ENCODE measurements at places on chromosomes 13 and 19.

DNA sequence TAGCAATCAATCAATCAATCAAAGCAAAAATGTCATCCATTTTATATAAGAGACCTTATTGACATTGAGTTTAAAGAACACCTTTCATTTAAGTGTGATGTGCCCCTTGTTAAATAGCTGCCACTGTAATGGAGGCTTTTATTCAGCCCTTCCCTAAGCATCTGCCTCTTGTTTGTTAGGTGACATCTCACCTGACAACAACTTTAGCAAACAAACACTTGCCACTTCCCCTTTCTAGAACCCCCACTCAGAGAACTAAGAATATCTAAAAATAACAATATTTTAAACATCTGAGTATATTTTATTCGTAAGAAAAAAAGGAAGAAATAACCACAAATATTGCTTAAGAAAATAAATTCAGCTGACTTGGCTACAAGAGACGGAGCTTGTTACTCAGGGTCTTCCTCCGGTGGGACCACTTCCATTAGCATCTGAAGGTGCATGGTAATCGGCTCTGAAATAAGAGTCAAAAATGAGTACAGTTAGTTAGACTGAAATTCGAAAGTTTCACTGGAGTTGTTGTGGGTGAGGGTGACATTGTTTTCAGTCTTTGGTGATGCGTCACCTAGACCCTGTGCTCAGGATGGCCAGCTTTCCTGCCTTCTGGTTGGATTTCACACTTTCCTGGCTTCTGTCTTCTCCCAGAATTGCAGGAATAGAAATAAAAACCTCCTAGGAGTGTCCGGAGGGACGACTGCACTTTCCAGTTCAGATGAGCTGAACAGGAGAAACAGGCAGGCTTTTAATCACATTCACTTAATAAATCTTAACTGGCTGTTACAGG is 39.1 kb downstream of the SLC7A9 start:
- DNase-seq = no peak

GRCh38 chr13:98575009-98575903 is 1.7 kb downstream of the STK24 start:
- DNase-seq = no peak

DNA sequence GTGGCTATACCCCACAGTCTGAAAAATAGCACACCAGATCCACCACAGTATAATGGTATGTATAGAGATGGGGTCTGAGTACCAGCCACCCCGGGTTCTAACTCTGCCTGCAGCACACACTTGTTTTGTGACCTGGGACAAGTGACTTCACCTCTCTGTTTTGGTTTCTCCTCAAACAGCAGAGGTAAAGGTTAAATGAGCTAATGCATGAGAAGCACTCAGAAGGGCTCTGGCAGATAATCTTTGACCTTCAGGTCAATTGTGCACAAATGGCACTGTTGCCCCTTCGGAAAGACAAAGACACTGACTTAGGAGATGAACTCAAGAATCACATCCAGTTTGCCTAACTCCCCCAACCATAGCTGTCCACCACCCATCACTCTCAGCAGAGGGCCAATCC is 7.7 kb downstream of the ZC3H4 start:
- no peak for DNase-seq

GRCh38 chr13:29581666-29582065 is 13.8 kb downstream of the SLC7A1 start:
- DNase-seq = no peak

GRCh38 chr19:35577918-35578317 is 8.1 kb upstream of the PMIS2 start:
- no peak for DNase-seq

DNA sequence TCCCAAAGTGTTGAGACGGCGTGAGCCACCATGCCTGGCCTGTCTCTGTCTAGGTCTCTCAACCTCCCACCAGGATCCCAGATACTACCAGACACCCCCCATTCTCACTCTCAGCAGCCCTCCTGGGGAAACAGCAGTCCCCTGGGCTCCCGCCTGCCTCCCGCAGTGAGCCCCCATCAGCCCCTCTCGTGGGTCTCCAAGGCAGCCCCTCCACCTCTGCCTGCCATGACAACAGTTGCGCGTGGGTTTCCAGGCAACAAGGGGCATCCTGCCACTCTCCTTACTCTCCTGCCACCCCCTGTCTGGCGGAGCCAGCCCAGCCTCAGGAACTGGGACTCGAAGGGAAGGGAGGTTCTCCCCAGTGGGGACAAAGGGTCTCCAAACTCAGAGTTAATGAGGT is 5.2 kb downstream of the LRRC4B start:
- no peak for DNase-seq

DNA sequence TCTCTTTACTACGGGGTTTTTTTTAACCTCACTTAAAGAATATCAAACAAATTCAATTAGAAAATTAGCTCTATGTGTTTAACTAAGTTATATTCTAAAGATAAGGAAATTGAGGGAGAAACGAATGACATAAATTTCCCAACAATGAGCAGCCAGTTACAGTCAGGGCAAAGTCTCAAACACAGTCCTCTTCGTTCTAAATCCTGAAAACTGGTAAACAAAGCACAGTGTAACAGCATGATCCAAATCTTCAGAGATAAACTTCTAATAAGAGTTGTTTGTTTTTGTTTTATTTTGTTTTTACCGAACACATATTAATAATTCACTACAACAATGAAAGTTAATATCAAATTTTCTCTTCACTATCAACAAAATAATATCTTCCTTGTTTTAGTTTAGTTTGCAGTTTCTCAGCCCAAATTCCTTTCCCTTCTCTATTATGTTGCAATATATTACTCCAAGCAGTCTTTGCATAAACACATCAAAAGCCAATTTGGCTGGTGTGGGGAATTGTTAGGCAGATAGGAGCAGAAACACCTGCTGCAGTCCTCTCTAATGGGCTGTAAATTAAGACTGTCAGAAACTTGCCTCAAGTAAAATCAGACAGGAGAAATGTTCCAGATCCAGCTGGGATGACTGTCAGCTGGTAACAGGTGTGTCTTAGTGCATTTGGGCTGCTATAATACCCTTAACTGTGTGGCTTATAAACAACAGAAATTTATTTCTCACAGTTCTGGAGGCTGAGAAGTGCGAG is 106.5 kb upstream of the SGCG start:
- DNase-seq = no peak

DNA sequence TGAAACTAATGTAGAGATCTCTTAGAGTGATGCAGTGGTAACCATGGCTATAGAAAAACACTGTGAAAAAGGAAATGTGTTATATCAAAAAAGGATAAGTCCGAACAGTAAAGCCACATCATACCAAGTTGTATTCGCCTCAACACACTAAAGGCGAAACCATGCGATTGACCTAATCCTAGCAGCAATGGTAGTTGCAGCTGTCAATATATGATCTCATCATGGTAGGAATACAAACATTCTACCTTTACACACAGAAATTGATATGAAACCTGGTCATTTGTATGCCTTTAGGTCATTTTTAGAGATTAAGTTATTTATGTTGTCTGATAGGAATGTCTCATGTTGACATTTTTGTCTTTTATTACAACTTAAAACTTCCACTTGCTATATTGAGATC is 271.9 kb downstream of the SLITRK6 start:
- no peak for DNase-seq

DNA sequence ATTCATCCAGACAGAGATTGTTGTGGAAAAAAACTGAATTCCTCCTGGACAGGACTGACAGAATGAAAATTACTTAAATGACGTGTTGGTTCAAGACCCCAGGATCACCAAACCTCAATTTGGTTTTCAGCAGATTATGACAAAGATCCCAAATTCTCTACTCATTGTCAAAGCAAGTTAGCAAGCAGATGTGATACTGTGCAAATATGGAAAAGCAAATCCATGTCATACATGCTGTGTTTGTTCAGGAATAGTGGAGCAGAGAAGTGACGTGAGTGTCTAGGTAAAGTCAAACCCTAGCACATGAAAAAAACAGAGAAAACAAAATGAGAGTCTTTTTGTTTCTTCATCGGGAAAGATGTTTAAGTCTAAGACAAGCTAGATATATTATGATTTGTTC is 169.2 kb upstream of the NBEA start:
- DNase-seq = no peak

DNA sequence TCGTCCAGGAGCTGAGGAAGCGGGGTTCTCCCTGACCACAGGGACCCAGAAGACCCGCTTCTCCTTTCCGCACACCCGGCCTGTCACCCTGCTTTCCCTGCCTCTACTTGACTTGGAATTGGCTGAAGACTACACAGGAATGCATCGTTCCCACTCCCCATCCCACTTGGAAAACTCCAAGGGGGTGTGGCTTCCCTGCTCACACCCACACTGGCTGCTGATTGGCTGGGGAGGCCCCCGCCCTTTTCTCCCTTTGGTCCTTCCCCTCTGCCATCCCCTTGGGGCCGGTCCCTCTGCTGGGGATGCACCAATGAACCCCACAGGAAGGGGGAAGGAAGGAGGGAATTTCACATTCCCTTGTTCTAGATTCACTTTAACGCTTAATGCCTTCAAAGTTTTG is 18.9 kb downstream of the VASP start:
- DNase-seq = no peak

- DNase-seq = no peak
Measured at GRCh38 chr19:49555600-49556411, 24.6 kb downstream of the NOSIP start.

DNA sequence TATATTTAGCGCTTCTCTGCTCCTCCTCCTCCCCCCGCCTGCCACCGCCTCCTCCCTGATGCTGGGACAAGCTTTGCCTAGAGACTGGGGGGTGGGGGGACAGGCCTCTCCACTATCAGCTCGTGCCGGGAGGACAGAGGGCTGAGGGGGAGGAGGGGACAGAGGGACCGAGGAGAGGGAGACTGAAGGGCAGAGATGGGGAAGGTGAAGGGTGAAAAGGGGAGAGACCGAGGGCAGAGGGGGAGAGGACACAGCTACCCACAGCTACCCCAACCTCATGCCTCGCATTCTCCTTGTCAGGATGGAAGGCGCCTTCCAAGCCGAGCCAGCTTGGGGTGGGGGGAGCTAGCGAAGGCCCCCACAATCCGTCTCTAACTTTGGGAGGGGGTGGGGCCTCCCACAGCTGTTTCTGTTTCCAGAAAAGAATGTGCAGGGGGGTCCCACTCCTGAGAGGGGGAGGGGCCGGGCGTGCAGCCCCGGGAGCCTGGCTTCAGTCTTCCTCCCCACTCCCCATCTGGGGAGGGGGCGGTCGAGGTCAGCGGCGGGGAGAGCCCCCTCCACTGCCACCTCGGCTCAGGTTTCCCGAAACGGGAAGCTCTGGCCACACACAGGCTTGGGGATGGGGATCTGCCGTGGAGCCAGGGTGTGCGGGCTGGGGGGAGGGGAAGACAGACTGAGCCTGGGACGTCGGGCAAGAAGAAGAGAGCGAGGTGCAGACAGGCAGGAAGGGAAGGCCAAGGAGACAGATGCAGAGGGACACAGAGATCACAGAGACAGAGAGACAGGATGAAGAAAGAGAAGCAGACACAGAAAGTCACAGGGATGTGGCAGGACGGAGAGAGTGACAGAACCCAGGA is 1.6 kb downstream of the DACT3 start:
- DNase-seq = no peak

DNA sequence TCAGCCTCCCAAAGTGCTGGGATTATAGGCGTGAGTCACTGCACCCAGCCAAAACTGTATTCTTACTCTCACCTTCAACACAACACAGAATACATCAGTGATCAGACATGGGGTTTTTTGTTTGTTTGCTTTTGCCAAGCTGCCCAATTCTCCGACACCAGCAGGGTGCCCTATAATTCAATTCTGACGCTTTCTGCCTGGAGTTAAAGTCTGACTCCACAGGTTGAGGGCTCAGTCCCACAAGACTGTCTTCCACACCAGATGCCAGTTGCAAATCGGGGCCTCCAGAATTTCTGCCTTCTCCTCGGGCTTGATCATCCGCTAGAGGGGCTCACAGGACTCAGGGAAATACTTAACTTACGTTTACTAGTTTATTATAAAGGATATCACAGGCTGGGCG is 22.1 kb downstream of the FBN3 start:
- no peak for DNase-seq

- no peak for DNase-seq
Measured at GRCh38 chr13:97548138-97548537, 114.2 kb downstream of the RAP2A start.

DNA sequence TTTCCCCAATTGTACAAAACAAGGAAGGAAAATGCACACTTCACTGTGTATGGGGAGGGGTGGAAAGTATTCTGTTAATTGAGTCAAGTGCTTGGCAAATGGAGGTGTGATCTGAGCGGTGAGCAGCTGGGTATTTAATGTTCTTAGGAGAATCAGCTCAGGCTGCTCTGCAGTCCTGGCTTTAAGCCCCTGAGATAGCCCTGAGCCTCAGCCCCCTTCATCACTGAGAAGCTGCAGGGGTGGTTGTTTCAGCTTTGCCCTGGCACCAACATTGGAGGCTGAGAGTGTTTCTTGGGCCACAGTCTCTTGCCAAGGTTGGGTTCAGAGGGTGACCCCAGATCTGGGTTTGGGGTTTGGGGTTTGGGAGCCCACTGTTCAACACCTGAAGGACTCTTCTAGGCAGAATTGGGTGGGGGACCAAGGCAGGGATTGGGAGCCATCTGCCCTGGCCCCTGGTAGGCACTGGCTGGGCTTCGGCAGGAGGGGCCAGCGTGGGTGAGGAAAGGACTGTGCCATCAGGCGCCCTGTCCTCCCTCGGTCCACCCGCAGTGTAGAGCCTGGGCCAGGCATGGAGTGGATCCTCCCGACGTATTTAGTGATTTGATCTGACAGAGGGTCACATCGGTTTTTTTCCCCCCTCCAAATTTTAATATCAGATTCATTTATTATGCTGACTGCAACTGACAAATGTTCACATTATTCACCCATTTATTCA is 66.7 kb upstream of the ZNF536 start:
- DNase-seq = no peak

GRCh38 chr19:1170938-1171754 is 2.9 kb downstream of the SBNO2 start:
- DNase-seq = no peak

DNA sequence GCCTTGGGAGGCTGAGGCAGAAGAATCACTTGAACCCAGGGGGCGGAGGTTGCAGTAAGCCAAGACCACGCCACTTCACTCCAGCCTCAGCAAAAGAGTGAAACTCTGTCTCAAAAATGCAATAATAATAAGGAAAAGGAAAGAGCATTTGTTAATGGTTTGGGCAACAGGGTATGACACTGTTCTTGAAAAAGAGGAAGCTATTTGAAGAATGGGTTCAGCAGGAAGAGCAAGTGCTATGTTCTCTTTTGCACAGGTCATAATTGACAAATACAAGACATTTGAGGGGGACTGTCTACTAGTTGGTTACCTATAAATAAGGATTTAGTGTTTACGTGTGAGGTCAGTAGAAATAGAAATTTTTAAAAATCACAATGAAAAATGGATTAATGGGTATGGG is 218.3 kb downstream of the DCT start:
- DNase-seq = no peak

DNA sequence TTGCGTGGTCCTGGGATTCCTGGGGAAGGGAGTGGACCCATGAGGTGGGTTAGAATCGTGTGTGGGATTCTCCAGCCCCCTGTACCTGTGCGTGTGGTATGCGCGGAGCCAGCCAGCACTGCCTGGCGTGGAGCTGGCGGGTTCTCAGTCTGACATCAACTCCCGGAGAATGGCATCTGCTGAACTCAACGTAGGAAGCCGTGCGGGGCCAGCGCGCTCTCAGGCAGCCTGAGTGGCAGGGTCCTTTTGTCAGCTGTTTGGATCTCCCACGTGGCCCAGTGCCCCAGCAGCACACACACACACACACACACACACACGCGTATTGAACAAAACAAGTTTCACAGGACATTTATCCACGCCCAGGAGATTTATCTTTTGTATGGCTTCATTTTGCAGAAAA is 28.1 kb downstream of the ATP4B start:
- no peak for DNase-seq

- DNase-seq = no peak
Measured at GRCh38 chr13:29887686-29888085, 37.3 kb upstream of the UBL3 start.

- DNase-seq = no peak
Measured at GRCh38 chr13:93625536-93625935, 398.9 kb downstream of the GPC6 start.
